Progenitor cell of endocrine pancreas (in vitro differentiated cells): ENCODE measurements at places on chromosomes 3 and 15.

DNA sequence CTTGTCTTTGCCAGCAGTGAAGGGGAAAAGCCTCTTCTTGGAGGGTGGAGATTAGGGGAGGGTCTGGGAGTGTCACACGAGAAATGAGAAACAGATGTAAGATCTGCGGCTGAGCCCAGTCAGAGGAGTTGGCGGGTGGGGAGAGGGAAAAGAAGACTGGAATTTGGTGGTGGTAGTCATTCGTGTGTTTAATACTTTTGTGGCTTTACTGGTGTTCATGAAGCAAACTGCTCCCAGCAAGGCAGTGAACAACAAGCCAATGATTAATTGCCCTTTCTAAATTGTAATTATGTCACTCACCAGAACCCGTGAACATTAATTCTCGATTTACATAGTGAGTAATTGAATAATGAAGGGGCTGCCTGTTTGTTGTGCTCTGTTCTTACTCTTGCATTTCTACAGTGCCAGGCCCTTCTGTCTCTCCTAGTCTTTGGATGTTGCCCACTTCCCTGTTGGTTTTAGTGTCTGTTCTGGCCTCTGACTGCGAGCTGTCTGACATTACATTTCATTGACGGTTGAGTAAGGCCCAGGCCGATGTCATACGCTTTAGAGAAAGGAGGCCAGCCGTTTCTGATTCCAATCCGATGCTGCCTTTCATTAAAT, 78.0 kb downstream of the CHCHD6 start:
- no peak for DNase-seq

- no peak for DNase-seq
These were observed 22.3 kb downstream of the NKIRAS1 start for GRCh38 chr3:23894254-23895061.

DNA sequence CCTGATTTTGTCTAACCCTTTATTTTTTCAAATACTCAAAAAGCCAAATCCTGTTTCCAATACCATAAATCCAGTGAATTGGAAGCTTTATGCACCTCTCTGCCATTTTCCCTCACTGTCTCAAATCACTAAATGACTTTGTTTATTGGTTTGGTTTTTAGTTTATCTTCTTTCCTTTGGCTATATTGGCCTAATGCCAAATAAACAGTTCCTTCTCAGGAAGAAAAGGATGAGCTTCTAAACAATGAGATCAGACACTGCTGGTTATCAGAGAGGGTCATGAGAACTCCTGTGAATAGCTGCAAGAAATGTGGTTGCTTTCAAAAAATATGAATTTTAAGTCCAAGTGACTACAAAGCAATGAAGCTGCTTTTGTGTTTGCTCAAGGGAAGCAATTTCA, 359.9 kb downstream of the MECOM start:
- DNase-seq = no peak

DNA sequence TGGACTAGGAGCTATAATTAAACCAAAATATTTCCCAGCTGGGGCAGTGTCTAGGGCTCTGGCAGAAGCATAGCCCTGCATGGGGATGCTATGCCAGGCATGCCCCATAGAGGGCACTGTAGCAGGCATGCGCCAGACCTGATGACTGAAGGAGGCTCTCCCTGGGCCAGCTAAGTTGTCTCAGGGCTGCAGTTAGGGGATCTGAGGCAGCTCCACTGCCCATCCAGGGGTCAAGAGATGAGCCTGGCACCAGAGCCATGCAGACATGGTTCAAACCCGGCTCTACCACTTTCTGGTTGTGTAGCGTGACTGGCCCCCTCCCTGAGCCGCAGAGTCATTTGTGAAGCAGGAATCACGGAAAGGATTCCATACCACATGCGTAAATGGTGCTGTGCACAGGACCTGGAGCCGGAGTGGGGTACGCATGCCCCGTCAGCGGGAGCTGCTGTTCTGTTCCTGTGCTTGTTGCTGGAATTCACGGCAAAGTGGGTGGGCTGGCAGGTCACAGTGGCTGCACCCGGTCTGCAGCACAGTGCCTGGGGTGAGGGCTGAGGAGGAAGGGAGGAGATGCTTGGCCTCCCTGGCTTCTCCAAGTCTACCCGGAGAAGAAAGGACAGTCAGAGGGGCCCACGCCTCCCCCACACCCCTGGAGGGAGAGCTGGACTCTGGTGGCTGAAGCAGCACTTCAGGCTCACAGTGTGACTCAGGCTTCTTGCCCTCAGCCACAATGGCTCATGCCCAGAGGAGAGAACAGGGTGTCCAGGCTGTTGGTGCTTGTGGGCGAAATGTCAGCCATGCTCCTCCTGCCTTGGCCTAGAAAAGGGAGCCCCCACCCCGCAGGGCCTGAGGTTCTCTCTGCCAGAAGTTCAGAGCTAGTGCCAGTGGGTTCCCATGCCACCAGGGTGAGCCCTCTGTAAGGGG, 43.1 kb downstream of the DNASE1L3 start:
- peak; percentile 42 for DNase-seq

DNA sequence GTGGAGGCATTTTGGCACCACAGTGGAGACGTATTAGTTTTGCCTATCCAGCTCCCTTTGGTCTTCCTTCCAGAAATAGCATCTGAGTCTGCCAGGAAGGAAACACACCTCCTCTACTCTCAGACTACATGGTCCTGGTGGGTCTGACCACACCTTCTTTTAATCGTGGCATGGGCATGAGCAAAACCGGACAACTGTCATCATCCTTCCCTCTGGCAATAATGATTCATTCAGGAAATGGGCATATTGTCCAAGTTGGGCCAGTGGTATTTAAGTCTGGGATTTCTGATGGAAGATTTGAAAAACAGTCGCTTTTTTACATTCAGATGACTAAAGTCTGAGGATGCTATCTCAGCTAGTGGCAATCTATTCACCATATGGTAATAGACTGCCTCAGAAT, 601.0 kb upstream of the ADAMTS9 start:
- DNase-seq = no peak

DNA sequence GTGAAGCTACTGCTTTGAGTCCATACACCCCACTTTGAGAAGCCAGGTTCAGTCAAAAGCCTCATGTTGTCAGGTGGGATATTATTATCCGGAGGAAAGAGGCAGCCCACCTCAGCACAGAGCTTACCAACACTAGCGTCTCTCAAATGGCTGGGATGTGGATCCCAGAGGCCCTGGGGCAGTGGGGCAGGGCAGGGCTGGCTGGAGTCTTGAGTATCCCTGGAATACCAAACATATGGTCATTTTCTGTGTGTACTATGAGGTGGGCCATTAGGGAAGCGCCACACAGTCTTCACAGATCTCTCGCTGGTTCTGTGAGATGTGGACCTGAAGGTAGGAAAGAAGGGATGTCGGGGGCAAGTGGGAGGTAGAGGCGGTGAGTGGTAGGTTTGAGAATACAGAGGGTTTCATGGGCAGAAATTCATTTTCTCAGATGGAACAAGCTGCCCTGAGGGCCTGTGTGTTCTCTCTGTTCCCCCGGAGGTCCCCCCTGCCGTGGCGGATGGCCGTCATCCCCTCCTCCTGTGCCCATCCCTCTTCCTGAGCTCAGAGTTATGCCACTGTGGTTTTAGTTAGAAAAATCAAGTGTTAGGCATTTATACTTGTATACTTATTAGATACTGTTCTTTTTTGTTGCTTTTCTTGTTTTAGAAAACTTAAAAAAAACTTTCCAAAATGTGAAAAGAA, 66.4 kb downstream of the USP13 start:
- no peak for DNase-seq

DNA sequence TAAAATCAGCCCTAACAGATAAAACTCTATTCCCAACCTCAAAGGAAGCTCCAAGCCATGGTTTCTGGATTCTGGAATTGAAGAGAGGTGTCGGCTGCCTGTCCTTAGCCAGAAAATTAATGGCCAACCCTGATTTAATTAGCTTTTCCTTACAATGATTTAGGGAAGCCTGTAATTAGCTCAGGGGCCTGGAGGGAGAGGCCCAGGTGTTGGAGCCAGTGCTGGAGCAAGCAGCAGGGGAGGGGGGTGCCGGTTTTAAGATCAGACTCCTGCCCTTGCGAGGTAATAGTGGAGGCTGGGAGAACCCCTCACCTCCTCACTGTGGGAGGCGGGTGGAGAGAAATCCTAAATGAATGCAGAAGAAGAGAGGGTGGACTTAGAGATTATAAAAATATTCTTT, 14.7 kb upstream of the ATP2B2 start:
- no peak for DNase-seq
